ENCODE measurements at places on chromosomes 11 and 22.

GRCh38 chr11:34783816-34784317 lies 132.3 kb downstream of the APIP start:
- no peak for DNase-seq

DNA sequence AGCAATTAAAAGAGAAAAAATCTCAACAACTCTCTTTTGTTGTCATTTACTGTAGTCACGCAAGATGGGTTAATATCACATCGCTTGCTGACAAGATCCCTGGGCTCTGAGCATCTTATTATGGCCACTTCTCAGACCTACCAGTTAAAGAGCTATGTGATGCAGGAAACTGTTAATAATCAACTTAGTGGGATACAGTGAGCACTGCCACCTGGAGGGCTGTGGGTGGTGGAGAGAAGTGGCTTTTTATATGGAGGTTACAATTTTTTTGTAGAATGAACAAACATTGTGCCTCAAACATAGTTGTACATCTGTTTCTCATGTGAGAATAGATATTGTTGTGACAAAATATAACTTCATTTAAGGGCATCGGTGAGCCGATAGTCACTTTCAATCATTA lies 181.0 kb downstream of the TENM4 start:
- no peak for DNase-seq

- DNase-seq = no peak
Observed at GRCh38 chr11:71251761-71252268, 562 bp downstream of the SHANK2 start.

DNA sequence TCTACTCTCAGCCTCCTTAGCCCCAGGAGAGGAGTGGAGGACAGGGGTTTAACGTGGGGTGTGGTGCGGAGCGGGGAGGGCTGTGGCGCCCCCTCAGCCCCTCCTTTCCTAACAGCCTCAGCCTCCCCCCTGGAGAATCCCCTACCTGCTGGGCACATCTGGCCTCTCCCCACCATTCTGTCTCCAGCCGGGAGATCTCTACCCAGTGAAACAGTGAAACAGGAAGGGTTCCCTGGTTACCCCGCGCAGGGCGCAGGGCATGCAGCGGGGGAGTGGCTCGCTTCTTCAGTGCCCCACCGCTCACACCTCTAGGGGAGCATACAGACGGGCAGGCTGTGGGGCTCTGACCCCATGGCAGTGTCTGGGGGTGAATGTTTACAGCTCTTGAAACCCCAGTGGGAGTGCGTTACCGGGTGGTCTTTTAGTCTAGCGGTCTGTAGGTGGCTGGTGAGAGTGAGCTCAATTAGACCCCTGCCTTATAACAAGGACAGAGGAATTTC lies 54.7 kb upstream of the CCDC188 start:
- DNase-seq = no peak

DNA sequence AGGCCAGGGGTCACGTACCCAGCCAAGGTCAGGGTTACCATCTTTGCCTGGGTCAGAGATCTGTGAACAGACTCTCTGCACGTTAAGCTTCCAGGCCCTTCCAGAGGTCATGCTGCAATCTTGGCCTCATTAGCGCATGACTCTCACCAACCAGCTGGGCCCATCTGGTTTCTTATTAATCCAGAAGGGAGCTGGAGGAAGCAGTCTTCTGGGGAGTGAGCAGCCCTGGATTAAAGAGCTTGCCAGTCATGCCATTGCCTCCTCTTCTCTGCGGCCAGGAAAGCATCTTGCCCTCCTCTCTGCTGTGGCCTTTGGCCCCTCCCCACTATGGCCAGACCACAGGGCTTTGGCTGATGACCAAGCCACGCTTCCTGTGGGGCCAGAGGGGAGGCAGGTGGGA lies 57.4 kb downstream of the CHST1 start:
- DNase-seq = no peak

- no peak for DNase-seq
Observed at GRCh38 chr11:79768343-79768742, 327.5 kb upstream of the TENM4 start.

- DNase-seq = no peak
Observed at GRCh38 chr11:119730789-119731386, 1.9 kb upstream of the NECTIN1 start.

GRCh38 chr11:122050021-122050690 lies 65.9 kb downstream of the BLID start:
- no peak for DNase-seq

- DNase-seq = no peak
Observed at GRCh38 chr11:123650901-123651300, 3.5 kb downstream of the SCN3B start.

- DNase-seq = no peak
Observed at GRCh38 chr11:69496202-69496557, 14.7 kb downstream of the LINC01488 start.

DNA sequence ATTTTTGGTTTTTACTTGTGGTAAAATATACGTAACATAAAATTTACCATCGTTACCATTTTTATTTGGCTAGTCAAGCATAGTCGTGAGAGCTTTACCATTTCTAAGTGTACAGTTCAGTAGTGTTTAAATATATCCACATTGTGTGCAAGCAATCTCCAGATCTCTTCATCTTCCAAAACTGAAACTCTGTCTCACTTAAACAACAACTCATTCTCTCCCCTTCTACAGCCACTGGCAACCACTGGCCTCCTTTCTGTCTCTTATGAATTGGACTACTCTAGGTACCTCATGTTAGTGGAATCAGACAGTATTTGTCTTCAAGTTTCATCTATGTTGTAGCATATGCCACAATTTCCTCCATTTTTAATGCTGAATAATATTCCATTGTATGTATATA lies 37.4 kb downstream of the SMC1B start:
- DNase-seq = no peak

- no peak for DNase-seq
Observed at GRCh38 chr11:57653163-57653562, 3.5 kb upstream of the YPEL4 start.

- no peak for DNase-seq
Observed at GRCh38 chr11:110455718-110456117, 26.0 kb downstream of the FDX1 start.
